ENCODE measurements at places on chromosomes 5 and 9.

- no peak for DNase-seq
Measured at GRCh38 chr5:145941448-145942130, 5.2 kb downstream of the SH3RF2 start.

- no peak for DNase-seq
Measured at GRCh38 chr9:4661165-4661564, 929 bp upstream of the PLPP6 start.

GRCh38 chr9:109052416-109052815, 39.1 kb upstream of the CTNNAL1 start:
- DNase-seq = no peak

DNA sequence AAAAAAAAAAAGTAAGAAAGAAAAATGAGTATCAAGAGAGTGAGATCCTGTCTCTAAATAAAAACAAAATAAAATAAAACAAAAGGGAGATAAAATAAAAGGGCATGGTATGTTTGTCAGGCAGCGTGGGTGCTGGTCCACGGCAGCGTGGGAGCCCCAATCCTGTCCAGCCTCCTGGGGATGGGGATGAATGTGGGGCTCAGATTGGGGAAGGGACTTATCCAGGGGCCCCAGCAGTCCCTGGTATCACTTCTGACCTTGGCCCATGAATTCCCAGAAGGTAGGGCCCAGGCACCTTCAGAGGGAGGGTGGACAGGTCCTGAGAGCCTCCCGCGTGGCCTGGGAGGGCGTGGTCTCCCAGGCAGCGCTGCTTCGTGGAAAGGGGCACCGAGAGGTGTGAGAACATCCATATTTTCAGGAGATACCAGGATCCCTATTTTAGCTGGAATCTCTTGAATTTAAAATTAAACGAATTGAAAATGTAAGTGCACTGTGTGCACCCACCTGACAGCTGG, 71.2 kb downstream of the ZNF354C start:
- DNase-seq = no peak

DNA sequence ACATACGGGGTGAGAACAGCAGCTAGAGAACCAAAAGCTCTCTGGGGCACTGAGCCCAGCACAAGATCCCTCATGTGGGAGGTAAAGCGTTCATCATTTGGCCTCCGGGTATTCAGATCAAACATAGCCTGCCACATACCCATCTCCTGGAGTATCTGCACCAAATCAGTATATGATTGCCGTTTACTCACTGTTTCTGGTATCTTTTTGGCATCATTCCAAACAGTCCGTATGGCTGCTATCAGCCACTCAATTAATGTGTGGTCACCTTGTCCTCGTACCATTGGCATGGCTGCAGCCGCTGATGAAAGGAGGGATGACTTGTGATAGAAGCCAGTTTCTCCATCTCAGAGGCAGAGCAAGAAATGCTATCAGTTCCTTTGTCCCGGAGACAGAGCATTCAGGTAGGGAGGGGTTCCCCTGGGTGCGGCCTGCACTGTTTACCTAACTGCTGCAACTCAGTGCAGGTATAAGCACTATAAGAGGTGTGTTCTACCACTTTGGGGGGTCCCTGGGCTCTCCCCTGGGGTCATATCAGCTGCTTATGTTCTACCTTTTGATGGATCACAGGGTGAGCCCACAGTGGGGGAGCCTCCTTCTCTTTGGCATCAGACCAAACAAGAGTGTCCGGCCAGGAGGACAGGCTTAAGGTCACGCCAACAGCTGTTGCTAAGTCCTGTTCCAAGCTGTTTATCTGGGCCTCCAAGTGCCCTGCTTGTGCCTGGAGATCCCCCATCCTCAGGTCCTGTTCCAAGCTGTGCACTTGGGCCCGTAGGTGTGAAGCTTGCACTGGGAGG, 9.4 kb downstream of the DMAC1 start:
- no peak for DNase-seq

- no peak for DNase-seq
Measured at GRCh38 chr5:35854248-35854647, 2.4 kb upstream of the IL7R start.

- peak; percentile 72 for DNase-seq
Measured at GRCh38 chr5:74336297-74336696, 304.2 kb downstream of the ENC1 start.

DNA sequence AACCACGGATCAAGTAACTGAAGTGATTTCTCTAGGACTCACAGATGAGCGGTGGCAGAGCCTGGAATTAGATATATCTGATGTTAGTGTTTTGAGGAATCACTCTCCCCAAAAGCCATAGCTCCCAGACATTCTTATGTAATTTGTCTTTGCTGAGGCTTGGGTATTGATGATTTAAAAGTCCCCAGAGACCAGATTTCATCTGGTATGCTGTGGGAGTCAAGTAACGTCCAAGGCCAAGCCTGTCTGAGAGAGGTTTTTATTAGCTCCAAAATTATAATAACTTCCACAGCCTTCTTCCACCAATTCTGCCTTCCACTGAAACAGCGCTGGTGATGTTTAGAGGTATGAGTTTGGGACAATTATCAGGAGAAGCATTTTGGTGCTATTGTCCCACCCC, 21.3 kb upstream of the KCNIP1 start:
- DNase-seq = no peak

DNA sequence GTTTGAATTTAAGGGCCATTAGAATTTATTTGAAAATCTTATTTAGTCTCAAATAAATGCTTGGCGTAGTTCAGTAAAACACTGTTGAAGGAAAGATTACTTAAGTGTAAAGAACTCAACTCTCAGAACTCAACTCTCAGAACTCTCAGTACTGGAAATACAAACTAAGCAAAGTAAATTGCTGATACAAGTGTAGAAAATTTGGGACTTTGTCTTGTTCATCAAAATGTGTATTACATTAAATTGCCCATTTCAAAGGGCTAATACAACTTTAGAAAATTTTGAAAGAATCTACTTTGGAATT, 99.4 kb downstream of the CSNK1G3 start:
- no peak for DNase-seq

GRCh38 chr5:90944116-90944515, 385.5 kb downstream of the ADGRV1 start:
- no peak for DNase-seq

DNA sequence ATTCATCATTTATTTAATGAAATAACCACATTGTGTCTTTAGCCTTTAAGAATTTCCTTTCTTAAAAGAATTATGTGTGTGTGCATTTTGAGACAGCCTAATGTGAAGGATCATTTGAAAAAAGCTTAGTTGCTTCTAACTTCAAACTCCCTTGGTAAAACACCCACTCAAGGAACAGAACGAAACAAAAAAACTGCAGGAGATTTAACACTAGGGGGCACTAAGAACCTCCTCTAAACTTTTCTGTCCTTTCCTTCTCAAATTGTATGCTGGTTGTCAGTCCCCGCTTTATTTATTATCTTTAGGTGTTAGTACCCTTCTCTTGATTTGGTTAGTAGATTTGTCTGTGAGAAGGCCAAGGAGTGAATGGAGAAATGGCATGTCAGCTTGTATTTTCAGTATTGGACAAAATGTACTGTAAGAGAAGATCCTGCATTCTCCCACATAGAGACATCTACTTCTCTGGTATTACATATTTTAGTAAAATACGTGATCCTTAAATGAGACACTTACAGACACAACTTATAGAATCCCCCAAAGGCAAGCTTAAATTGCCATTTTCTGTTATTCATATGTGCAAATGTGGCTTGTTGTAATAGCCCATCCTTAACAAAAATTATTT, 229.7 kb downstream of the MRPS30 start:
- peak; percentile 50 for DNase-seq

DNA sequence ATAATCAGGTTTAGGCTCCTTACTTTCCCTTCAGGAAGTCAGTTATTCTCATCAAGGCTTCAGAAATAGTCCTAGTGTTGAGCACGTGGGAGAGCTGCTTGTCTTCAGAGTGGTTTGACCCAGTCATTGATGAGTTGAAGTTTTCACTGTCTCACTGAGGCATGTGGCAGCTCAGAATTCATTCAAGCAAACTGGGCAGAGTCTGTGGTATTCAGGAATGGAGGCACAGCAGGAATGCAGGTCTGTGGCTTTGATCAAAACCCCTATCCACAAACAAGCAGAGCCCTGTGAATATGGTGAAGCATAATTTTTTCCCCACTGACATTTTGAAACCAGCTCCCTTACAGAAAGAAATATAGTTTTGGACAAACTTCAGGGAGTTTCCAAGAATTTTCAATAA, 207.3 kb downstream of the CD180 start:
- DNase-seq = no peak

GRCh38 chr5:115806986-115807653, 9.3 kb downstream of the CDO1 start:
- no peak for DNase-seq

GRCh38 chr9:122349201-122349600, 21.6 kb upstream of the PTGS1 start:
- no peak for DNase-seq

GRCh38 chr9:5499889-5500398, 10.4 kb upstream of the PDCD1LG2 start:
- DNase-seq = no peak

GRCh38 chr9:34400686-34401602, 24.2 kb upstream of the MYORG start:
- no peak for DNase-seq

DNA sequence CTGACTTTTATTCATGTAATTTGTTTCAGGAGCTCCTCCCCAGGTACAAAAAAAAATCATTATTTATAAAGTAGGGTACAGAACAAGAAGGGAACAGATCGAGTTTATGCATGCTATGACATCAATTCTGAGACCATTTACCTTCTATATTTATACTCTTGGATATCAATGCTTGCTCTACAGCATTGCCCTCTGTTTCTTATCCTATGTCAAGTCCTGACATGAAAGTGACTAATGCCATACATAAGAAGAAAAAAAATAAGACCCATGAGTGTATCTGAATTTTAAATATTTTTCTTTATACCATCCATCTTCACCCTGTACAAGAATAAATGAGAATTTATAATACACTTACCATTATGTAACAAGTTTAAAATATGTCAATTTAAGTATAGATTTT, 2016.3 kb upstream of the CDH9 start:
- DNase-seq = no peak

DNA sequence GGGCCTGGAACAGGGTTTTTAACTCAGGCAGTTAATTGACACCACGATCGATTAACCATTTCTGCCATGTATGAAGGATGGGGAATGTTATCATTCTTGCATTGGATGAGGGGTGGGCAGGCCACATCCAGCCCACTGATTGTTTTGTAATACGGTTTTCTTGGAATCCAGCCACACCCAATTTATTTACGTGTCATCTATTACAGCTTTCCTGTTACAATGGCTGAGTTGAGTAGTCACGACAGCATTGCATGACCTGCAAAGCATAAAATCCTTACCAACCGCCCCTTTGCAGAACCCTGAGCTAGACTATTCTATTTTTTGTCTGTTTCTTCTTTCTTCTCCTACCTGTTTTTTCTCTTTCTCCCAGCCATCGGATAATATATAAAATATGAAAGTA, 122.0 kb upstream of the STC2 start:
- no peak for DNase-seq

DNA sequence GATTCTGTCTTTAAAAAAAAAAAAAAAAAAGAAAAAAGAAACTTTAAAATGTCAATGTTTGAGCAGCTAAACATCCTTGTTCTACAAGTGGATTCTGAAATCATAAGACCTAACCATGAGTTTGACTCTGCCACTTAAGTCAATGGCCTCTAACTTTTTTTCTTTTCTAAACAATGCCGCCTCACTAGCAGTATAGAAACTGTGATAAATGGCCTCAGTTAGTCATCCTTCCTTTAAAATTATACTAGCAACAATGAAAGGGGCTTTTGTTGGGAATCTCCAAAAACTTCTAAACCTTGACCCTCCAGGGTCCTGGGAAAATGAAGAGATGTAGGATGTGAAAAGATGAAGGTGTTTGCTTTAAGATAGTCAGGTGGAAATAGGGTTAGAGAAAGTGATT, 71.1 kb downstream of the FBXL7 start:
- DNase-seq = no peak

- DNase-seq = no peak
Measured at GRCh38 chr9:269081-269711, 54.5 kb downstream of the DOCK8 start.

GRCh38 chr9:15268782-15269181, 38.2 kb downstream of the TTC39B start:
- no peak for DNase-seq

DNA sequence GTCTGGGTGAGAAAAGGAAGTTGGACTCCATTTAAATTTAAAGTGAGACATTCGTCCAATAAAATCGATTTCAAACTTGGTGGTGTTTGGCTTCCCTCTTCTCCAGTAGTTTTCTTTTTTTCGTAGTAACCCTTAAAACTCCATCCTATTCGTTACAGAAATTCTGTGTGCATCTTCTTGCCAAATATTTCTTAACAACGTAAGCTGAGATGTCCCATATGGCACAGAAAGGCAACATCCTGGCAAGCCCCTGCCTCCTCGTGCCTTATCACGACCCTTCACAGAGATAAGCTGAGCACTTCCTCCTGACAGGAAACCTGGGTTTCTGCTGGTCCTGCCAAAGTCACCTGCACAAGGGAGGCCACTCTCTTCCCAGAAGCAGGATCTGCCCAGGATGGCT, 11.8 kb upstream of the ADAMTS2 start:
- DNase-seq = no peak

- DNase-seq = no peak
Measured at GRCh38 chr5:148739023-148739422, 84.7 kb upstream of the HTR4 start.

GRCh38 chr5:170606941-170607340, 103.1 kb downstream of the KCNIP1 start:
- DNase-seq = peak; percentile 20

GRCh38 chr9:96021551-96022444, 146.3 kb downstream of the ERCC6L2 start:
- DNase-seq = peak; percentile 20

DNA sequence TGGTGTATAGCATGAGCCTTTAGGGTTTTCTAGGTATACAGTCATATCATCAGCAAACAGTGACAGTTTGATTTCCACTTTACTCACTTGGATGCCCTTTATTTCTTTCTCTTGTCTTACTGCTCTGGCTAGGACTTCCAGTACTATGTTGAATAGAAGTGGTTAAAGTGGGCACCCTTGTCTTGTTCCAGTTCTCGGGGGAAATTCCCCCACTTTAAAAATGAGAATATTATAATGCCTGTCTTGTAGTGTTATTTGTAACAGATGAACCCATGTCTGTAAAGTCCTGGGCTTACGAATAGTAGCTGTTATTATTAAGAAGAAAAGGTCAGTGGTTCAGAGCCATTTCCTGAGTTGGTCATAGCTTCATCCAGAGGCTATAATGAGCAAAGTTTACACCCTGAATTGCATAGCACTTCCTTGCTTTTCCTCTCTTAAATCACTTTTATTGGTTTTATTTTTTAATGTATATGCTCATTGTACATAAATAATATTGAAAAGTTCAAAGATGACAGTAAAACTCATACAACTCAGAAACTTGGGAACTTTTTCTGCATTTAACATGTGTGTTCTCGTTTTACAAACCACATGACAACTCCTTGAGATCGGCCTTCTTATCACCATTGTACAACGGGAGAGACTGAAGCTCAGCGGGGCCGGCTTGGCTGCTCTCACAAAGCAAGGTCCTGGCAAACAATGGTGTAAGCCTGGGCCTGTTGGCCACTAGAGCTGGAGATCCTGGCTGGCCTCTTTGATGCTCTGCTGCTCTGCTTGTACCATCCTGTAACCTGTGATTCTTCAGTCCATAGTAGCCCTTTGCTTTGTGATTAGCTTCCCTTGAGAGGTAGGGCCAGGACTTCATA, 85.2 kb downstream of the CYFIP2 start:
- no peak for DNase-seq

All from NCI-H82 (cell line).